HFFc6 (cell line): ENCODE measurements at places on chromosomes 6 and 20.

GRCh38 chr6:29757701-29758293 lies 34.6 kb downstream of the HLA-F start:
- no peak for DNase-seq

DNA sequence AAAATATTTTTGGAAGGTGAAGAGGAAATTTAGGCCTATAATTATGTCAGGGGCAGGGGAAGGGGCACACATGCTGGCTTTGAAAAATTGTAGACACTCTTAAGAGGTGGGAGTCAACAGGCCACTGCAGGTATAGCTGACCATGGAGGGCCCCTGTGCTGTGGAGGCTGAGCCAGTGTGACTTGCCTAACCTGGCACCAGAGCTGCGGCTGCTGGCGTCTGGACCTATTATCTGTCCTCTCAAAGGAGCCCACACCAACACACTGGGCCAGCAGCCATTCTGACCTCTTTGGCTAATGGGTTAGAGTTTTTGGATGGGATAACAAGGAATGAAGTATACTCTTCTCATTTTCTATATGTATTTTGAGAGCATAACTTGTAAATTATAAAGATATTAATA lies 4.5 kb downstream of the GID8 start:
- DNase-seq = no peak

GRCh38 chr20:37380864-37381579 lies 35.1 kb downstream of the SRC start:
- no peak for DNase-seq

DNA sequence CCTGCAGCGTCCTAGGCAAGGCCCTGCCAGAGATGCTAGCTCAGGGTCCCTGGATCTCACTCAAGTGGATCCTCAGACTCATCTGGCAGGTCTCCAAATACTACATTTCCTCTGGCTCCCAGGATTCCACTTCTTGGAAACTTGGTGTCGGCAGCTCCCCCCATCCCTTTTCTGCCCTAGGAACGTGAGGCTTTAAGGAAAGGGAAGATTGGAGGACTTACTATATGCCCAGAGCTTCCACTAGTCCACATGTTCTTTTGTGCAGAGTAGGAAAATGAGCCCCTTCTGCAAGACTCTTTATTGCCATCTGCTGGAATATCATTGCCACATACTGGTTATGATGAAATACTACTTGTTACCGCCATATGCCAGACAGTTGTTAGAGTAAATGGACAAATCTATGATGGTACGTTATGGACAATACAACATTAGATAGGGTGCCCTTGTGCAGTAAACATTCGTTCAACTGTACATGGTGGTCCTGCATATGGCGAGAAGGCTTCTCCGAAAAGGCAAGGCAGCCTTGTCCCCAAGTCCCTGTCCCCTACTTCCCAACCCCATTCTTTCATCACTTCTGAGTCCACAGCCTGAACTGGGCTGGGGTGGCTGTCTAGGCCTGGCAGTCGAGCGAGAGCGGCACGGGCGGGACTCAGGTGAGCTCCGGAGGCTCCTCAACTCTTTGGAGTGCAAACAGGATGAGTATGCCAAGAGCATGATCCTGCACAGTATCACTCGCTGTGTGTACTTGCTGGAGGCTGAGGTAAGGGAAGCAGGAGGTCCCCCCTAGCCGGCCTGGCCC lies 780 bp downstream of the ARMC12 start:
- peak; percentile 83 for DNase-seq

DNA sequence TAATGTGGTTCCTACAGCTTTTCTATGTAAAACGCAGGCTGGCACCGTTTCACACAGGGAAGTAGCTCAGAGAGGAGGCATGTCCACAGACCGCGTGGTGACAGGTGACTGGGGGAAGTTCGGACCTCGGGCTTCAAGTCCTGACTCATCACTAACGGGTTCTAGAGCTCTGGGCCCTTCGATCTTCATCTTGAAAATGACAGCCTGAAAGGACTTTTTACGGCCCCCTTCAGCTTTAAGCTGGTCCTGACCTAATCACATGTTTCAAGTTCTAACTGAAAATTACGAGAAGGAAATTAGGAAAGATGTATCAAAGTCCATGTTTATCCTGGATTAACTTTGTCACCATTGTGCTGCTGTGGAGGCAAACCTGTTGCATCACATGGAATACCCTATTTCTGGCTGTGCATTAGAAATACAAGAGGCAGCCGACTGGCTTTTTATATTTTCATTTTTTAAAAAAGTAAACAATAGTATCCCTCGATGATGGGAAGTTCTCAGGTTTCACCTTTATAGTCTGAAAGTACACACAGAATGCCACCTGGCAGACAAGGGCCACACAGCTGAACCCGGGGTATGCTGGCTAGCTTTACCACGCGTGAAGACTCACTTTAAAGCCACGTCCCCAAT lies 2.0 kb downstream of the MAN1A1 start:
- DNase-seq = no peak

DNA sequence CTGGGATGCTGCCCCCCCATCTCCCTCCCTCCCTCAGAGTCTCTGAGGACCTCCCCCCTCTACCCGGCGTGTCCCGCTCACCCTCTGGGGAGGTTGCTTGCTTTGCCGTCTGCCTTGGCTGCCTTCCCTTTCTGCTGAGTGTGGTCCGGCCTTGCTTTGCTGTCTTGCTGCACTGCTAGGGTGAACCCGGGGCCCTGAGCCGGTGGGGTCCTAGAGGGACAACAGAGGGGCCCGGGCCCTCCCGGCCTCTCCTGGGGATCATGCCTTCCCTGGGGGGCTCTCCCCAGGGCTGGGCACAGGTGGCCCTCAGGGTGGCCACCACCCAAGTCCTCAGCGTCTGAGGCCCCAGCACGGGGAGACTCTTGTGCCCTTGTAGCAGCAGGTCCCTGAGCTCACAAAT lies 19.3 kb downstream of the SLCO4A1 start:
- DNase-seq = no peak
